Psoas muscle (tissue), 8 donors: ENCODE measurements at places on chromosomes 6 and 20. TPM values are rescaled to one million over a fixed set of nuclear protein-coding genes. Genes with fewer than 3 reads are reported as not detected.

PDYN gene
- not detected for total RNA-seq

KATNA1 gene
- total RNA-seq: 10.7 TPM

DLK2 gene
- 0.56 TPM for total RNA-seq

NKX2-2 gene
- not detected for total RNA-seq

TFB1M gene
- 18.6 TPM for total RNA-seq

SEMG1 gene
- not detected for total RNA-seq

OXT gene
- not detected for total RNA-seq
